ENCODE measurements at places on chromosomes 13 and 19.

DNA sequence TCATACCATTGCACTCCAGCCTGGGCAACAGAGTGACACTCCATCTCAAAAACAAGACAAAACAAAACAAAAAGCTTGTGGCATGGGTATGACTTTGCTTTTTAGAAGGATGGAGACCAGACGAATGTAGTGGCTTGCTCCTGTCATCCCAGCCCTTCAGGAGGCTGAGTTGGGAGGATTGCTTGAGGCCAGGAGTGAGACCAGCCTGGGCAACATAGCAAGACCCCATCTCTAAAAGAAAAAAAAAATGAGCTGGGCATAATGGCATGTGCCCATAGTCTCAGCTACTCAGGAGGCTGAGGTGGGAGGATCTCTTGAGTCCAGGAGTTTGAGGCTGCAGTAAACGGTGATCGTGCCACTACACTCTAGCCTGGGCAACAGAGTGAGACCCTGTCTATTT is 16.4 kb upstream of the SELENOW start:
- no peak for DNase-seq

GRCh38 chr13:86559901-86560300 is 760.7 kb upstream of the SLITRK6 start:
- no peak for DNase-seq

DNA sequence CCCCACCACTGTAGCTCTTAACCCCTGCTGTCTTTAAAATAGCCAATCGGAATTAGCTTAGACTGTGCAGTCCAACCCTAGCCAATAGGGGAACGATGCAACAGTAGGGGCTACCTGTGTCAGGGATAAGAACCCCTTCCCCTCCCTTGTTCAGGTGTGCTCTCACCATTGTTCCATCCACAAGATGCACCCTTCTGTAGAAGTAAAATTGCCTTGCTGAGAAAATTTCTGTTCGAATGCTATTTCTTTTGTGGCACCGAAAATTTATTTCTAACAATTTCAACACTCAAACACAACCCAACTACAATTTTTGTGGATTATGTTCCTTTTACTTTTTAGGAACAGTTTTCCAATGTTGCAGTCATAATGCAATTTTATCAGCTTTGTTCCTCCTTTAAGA is 3.6 kb upstream of the ZNF583 start:
- no peak for DNase-seq

- DNase-seq: no peak
These were observed 11.8 kb upstream of the HMGB1 start for GRCh38 chr13:30477346-30478195.

- peak; percentile 74 for DNase-seq
These were observed 19.2 kb downstream of the RCN3 start for GRCh38 chr19:49546825-49547565.

GRCh38 chr13:38661010-38661675 is 25.7 kb upstream of the FREM2 start:
- no peak for DNase-seq

DNA sequence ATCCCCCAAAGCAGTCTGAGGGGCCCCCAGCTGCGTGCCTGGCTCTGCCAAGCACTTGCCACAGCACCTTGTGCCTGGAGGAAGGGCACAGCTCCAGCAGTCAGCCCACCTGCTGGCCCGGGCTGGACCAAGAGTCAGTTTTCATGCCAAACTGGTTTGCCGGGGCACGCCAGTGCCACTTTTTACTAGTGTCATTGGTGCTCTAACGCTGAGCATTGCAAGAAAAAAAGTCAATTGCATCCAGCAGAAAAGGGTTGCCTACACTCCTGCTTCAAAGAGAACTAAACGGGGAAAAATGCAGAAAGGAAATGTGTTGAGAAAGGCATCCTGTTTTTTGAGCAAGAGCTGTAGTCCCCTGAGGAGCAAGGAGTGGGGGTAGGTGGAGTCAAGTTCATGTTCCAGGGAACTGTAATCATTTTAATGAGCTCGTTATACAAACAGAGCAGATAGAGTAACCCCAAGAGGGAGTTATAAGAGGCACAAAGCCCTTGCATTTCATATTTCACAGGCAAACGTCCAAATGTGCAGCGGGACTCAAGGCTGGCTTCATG is 68.4 kb downstream of the F2RL3 start:
- no peak for DNase-seq

- no peak for DNase-seq
These were observed 182.5 kb upstream of the OBI1 start for GRCh38 chr13:78841358-78841963.

DNA sequence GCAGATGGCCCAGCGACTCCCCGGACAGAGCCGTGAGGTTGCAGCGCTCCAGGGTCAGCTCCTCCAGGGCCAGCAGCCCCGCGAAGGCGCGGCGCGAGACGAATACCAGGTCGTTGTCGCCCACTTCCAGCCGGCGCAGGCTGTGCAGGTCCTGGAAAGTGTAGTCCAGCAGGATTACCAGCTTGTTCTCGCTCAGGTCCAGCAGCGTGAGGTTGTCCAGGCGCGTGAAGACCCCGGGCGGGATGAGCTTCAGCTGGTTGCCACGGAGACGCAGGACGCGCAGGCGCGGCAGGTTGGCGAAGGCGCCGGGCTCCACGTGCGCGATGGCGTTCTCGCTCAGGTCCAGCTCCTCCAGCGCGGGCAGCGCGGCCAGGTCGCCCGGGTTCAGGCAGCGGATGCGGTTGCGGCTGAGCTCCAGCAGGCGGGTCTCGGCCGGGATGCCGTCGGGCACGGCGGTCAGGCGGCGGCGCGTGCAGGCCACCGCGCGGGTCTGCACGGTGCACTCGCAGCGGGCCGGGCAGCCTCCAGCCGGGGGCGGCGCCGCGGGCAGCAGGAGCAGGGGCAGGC is 9.3 kb upstream of the PEAK3 start:
- no peak for DNase-seq

DNA sequence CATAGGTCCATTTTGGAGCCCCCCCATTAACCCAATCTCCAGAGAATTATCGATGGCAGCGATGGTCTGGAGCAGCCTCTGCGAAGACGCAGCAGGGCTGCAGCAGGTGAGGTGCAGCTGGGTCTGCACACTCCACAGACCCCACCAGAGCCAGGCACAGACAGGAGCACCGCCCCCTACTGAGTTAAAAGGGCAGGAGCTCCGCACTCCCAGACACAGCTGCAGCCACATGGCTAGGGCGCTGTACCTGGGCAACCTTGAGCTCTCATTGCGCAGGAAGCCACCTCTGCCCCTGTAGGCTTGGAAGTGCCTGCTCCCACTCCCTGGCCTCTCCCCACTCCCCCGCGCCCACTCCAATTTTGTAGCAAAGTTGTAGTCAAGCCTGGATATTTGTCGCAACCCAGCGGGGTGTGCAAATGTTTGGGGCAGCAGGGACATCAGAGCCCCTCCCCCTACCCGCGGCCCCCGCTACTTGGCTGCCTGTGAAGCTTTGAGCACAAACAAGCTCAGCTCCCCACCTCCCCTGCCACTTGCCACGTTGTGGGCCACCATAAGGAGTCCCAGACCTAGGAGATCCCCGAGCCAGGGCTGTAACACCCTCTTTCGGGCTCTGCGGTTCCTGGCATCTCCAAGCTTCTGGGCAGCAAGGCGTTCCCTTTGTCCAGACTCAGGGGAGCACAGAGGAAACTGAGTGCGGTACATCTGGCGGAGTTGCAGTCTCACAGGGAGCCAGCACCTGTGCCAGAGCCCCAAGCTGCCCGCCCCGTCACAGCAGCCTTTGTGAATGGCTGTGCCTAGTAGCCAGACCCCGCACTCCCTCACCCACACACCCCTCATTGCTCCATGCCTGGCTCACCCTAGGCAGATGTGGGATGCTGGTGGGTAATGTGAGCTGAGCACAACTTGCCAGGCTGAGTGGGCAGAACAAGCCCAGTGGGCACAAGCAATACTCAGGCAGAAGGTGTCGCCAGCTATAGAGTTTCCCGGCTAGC is 949.7 kb upstream of the SLITRK1 start:
- no peak for DNase-seq

DNA sequence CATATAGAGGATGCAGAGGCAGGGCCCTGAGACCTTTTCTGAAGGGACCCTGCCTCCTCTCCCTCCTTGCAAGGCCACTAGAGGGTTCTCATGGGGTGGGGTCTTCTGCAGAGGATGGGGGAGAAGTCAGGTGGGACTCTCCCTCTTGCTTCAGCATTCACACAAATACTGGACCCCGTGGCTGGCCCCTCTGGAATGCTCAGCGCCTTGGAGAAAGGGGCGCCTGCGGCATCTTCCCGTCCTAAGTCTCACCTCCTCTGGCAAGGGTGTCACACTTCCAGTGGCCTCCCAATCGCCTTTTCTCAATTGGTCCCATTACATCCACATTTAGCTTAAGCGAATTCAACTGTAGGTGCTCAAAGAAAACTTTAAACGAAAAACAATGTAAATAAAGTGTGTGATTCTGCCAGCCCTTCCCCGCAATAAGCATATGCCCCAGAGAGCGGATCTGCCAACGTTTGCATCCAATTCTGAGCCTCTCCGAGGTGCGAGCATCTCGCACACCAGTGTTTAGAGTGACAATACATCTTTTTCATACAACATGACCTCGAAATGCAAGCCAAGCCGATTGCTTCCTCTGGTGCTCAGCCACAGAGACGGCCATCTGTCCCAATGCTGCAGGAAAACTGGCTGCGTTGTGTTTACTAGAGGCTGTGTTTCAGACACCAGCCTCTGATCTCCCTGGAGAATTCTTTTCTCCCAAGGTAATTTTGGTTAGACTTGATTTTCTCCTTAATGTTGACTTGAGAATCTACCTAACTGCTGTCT is 69.1 kb upstream of the WASF3 start:
- no peak for DNase-seq

GRCh38 chr13:28324181-28324789 is 170.6 kb downstream of the FLT1 start:
- peak; percentile 75 for DNase-seq

GRCh38 chr19:18697680-18698079 is 14.2 kb downstream of the CRTC1 start:
- no peak for DNase-seq

DNA sequence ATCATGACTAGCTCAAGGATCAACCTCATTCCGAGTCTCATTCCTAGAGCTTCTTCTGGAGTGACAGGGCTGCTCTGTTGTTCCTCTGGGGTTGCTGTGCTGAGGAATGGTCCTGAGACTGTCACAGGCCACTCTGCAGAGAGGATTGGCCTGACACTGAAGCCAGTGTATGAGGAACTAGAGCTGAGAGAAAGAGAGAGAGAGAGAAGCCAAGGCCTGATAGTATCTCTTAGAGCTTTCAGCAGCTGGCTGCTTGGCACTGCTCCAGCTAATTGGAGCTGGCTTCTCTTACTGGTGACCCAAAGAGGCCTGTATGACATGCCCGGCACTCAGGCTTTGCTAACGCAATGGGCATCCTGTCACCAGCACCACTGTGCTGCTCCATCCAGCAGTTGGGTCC is 73.4 kb upstream of the FLT1 start:
- peak; percentile 15 for DNase-seq
